Activated CD8-positive, alpha-beta memory T cell treated with anti-CD3 and anti-CD28 coated beads, Interleukin-2, amount 10 ng/mL, durations not matched to agents 7 days and 5 days (primary cell): ENCODE measurements at places on chromosomes 13 and 19.

DNA sequence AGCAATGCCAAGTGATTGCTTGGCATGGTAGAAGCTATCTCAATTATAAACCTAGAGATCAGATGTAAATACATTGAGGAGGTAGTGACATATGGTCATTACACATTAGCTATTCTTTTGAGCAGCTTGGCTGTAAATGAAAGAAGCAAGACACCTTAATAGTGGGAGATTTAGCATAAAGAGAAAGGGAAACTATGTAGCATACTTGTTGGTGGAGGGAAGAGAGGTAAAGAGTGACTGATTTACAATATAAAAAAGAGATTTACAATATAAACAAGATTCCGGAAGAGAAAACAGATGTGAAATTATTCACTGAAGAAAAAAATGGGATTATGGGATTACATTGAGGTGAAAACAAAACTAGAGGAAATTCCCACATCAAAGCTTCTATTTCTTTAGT lies 2009.6 kb downstream of the OLFM4 start:
- no peak for DNase-seq

GRCh38 chr13:73075954-73076353 lies 17.1 kb downstream of the KLF5 start:
- no peak for DNase-seq

- no peak for DNase-seq
Measured at GRCh38 chr13:53848366-53848961, 819.9 kb downstream of the OLFM4 start.

DNA sequence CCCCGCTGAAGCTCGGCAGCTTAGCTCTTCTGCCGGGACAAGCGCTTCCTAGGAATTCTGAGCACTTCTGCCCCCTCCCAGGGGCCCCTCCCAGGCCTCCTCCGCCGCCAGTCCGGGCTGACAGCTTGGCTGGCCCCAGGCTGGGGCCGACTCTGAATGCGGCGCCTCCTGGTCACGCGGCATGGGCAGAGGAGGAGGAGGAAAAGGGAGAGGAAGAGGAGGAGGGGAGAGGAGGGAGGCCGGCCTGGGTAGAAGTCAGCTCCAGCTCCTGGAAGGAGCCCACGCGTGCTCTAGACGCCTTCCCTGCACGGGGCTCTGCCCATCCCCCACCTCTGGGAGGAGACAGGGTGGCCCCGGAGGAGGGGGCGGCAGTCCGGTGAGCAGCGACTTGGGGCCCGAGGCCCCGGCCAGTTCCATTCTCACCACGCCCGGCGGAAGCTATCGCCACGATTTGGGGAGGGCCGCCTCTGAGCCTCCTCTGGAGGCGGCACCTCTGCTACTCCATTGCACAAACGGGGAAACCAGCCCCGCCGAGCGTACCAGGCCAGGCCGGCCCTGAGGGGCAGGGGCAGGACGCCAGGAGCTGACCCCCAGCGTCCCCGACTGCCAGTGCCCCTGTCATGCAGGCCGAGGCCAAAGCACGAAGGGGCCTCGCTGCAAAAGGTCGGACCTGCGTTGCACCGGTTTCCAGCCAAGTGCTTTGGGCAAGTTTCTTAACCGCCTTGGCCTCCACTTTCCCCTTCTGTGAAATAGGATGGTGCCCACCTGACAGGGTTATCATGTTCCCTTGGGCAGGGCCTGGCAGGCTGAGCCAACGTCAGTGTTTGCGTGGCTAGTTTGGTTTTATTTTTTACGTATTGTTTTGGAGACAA lies 31.6 kb downstream of the CCNE1 start:
- DNase-seq: no peak

DNA sequence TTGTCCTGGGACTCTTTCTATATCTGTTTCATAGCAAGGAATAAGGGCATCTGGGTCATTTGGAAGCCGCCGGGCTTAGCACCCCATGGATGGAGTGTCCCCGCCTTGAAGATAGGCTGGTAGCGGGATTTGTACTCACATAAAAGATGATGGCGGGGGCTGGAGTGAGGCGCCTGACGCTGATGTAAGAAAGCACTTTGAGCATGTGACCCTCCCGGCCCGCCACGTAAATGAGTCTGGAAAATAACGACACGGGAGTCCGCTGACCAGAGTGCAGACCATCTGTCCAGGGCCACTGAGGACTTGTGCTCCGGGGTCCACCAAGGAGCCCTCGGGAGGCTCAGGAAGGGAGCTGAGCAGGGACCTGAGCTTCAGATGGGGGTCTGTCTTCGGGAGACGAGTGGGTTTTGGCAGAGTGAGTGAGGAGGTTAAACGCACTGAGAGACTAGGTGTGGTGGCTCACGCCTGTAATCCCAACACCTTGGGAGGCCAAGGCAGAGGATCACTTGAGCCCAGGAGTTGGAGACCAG lies 25.8 kb downstream of the SLC7A9 start:
- DNase-seq: no peak

GRCh38 chr13:95100525-95101433 lies 200.5 kb downstream of the ABCC4 start:
- DNase-seq: no peak

GRCh38 chr13:100106705-100107104 lies 17.8 kb downstream of the PCCA start:
- no peak for DNase-seq

- DNase-seq: no peak
Measured at GRCh38 chr13:21925720-21926119, 254.8 kb downstream of the FGF9 start.

GRCh38 chr13:99659226-99659625 lies 158.0 kb downstream of the TM9SF2 start:
- DNase-seq: no peak

DNA sequence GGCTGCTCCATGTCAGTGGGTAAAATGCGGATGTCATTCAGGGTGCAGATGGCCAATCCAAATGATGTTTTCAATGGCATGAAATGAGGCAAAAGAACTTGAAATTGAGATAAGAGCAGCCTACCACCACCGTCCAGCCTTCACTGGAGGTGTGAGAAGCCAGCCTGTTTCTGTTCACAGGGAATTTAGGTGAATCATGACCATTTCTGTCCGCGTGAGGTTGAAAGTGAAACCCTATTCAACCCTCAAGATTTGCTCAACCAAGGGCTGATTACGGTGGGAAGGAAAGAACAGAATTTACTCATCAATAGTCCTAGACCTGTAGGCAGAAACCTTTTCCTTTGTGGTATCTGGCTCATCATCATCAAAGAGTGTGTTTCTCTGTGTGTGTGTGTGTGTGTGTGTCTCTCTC lies 370.7 kb downstream of the COG6 start:
- peak; percentile 86 for DNase-seq

GRCh38 chr19:18501832-18502231 lies 20.0 kb downstream of the ELL start:
- DNase-seq: no peak

DNA sequence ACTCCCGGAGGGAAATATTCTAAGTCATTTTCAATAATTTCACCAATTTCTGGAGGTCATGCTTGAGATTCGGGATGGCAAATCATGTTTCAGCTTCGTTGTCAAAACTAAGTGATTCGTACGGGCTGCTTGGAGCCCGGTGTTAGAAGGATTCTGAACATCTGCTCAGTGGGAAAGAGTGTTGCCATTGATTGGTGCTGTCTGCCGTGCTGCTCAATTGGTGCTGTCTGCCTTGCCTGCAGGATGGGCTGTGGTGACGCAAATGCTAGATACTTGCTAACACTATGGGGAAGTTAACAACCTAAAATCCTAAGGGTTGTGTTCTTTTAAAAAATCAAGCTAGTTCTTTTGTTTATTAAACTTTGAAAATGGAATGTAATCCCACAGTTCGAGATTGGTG lies 17.3 kb upstream of the CACNG8 start:
- no peak for DNase-seq

- DNase-seq: peak; percentile 67
Measured at GRCh38 chr19:4067396-4068046, 822 bp upstream of the ZBTB7A start.

DNA sequence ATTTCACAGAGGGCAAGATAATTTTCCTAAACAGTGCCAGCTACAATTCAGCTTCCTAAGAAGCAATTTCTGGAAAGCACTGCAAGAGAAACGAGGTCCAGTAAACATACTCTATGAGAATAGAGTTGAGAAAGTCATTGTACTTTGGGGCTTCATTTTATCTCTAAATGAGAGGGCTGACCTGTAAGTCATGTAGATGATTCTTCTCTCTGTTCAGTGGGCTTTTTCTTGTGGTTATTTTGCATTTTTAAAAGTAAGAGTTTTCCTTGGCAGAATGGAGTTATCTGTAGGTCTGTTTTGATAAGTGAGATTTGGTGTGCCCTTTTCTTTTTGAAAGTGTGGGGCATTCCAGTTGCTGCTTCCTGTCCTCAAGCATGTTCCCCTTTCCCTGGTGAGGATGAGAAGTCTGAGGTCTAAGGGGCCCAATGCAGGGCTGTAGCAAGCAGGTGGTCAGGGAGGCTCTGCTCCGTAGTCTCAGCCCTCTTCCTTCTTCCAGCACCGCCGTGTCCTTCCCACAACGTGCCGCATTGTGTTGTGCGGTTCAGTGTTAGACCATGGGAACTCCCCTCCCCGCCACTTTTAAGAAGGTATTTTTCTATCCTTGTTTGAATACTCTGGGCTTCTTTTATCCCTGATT lies 86.3 kb downstream of the ARHGEF7 start:
- no peak for DNase-seq

DNA sequence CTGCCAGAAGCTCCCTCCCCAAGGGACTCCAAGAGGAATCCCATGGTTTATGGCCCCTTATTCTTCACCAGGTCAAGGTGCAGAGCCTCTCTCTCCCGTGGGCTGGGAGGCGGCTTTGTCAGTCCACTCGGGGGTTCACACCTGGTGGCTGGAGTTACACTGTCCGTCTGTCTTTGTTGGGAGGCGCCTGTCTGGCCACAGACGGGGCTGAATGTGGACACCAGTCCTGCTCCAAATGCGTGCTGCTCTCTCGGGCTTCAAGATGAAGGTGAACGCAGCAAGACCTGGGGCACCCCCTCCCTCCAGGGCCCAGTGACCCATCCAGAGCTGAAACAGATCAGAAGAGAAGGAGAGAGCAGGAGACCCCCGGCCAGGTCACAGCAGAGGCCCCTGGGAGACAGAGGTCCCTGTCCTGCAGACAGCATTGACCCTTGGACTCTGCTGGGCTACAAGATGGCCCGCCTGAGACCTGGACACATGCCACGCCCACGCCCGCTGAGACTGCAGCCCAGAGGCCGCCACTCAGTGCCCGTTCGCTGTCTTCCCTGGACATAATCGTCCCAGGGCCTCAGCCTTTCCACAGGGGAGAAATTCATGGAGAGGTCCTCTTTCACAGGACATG lies 29.9 kb upstream of the TUBGCP3 start:
- DNase-seq: no peak

DNA sequence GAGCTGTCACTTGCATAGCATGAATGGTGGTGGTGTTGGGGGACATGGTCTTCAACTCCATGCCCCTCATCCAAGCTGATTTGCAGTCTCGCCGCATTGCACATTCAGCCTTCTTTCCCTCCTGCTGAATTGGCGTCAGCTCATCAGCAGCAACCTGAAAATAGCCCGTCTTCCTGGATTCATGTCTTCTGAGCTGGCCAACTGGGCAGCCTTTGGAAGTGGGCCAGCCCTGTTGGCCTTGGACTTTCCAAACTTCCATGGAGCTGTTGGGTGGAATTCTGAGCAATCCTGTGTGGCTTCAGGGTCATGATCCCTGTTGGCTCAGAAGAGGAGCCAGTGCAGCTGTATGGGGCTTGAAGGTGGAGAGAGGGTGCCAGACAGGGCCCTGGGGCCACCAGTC lies 68.8 kb downstream of the ZNF536 start:
- no peak for DNase-seq

DNA sequence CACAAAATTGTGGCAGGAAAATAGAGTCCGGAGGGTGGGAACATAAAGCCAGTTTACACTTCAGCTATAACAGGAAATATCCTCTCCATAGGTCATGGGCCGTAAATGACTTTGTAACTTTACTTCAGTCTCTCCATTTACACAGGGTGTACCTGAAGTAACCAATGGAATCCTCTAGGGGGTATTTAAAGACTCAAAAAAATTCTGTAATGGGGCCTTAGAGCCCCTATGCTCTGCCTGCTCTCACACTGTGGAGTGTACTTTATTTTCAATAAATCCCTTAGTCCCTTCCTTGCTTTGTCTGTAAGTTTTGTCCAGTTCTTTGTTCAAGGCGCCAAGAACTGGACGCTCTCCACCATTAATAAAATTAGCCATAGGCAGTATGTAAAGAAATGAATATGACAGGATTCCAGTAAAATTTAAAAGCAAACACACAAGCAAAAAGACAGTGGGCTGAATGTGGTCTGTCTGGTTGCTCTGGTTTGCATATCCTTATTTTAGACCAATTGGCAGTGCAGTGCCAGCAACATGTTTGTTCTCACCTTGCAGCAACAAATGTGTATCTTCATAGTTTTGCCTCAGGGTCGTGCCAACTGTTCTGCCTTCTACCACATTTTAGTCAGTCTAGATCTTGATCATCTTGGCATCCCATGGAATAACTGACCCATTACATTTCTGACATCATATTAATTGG lies 801.5 kb upstream of the SPRY2 start:
- DNase-seq: no peak

GRCh38 chr13:113001241-113002140 lies 32.5 kb downstream of the MCF2L start:
- no peak for DNase-seq

DNA sequence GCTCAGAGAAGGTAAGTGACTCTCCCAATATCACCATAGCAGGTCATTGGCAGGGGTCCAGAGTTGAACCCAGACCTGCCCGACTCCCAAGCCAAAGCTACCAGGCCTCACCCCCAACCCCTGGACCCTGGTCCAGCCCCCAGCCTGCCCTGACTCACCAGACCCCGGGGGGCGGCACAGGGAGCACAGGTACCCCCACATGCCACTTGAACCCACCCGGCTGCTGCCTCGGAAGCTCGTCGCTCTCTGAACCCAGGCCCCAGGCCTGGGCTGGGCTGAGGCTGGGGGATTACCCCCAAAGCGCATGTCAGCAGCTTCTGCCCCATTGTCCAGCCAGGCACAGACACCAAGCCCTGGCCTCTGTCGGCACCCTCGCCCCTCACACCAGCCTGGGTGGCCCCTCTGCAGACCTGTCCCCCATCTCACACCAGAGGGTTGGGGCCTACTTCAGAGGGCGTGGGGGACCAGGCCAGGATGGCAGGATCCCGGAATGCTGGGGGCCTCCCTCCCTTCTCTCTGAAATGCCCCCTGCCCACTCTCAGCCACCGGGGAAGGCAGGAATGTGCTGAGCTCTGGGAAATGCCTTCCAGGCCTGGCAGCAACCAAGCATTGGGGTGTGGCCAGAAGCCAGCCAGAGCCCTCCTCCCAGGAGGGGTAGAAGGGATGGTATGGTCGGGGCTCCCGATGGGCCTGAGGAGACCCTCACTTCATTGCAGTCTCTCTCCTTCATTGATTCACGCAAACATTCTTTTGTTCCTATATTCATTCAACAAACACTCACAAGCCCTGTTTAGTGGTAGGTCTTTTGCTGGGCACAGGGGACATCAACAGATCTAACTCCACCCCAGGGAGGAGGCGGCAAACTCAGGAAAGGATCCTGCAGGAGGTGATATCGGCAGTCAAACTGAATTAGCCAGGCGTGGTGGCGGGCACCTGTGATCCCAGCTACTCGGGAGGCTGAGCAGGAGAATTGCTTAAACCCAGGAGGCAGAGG lies 1.7 kb upstream of the PRX start:
- no peak for DNase-seq

GRCh38 chr13:27188239-27188638 lies 16.6 kb upstream of the USP12 start:
- DNase-seq: no peak
